ENCODE measurements at places on chromosomes 6 and 20. TPM values are rescaled to one million over a fixed set of nuclear protein-coding genes. Genes with fewer than 3 reads are reported as not detected.

MAP7 gene
- total RNA-seq = 0.06 TPM

CLPSL1 gene
- total RNA-seq = not detected

DNA sequence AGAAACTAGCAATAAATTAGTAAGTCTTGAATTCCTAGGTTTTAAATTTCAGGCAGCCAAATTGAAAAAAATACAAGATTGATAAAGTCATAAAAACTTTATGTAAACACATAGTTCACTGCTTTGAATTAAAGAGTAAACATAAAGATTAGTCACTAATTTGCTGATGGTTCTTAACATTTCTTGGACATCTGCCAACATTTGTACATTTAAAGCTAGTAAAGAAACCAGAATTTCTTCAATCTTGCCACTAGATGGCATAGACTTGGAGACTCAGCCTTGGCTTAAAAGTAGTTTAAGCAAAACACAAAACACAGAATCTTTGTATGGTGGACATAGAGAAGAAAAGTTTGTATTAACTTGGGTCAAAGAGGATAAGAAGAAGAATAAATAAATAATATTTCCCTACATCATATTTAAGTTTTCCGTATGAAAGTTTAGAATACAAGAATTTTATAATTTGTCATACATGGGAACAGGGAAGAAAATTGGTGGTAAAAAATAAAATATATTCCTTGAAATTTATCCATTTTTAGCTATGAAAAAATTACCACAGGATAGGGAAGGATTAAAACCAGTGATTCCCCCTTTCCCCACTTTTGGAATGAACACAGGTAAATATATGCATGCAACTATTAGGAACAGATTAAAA lies 41.7 kb upstream of the FAM135A start:
- DNase-seq = peak; percentile 69

DYNLT2 gene
- total RNA-seq = 1.9 TPM

- DNase-seq = no peak
These were observed 2.0 kb downstream of the SEMG2 start for GRCh38 chr20:45223136-45223535.

CMTR1 gene
- 40.3 TPM for total RNA-seq

DNA sequence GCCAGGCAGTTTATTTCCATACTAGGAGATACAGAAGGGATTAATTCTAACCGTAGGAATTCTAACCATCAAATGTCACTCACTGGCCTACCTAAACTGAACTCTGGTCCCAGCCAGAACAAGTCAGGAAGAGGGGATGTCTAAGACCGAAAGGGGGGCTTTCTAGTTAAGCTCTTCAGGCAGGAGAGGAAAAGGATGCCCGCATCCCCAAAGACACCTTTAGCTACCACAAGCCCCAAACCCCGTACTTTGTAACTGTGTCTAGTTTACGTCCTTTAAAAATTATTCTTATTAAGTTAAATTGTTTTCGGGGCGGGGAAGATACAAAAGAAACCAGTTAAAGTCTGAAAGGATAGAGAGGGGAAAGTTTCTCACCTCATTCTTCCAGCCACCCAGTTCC lies 1.2 kb upstream of the ZNF76 start:
- no peak for DNase-seq

- DNase-seq = peak; percentile 15
These were observed 466.6 kb upstream of the AGPAT4 start for GRCh38 chr6:161740486-161740885.

GRCh38 chr6:129648819-129649491 lies 61.0 kb downstream of the ARHGAP18 start:
- DNase-seq = no peak
